Airway epithelial cell (primary cell): ENCODE measurements at places on chromosomes 6 and 20. TPM values are rescaled to one million over a fixed set of nuclear protein-coding genes. Genes with fewer than 3 reads are reported as not detected.

Gene RAET1G
- total RNA-seq, result 30.8 and 34.7 TPM in 2 replicates

Gene MYB
- 1.6 and 3.9 TPM in 2 replicates for total RNA-seq

Gene SNHG17
- 25.0 and 30.8 TPM in 2 replicates for total RNA-seq

Gene SEL1L2
- not detected in 2 replicates for total RNA-seq

Gene C6orf89
- 20.9 and 22.9 TPM in 2 replicates for total RNA-seq

Gene MACROD2
- 0.92 TPM in 1 of 2 replicates, not detected in the other for total RNA-seq

Gene GMDS
- total RNA-seq, result 24.7 and 31.0 TPM in 2 replicates

Gene SGK2
- total RNA-seq, result not detected in 2 replicates

Gene CST4
- total RNA-seq, result not detected in 2 replicates

Gene DYNLT1
- total RNA-seq, result 142 and 149 TPM in 2 replicates

Gene MAPK13
- 80.4 and 102 TPM in 2 replicates for total RNA-seq

Gene EYS
- total RNA-seq, result 0.28 and 0.37 TPM in 2 replicates

Gene USP49
- total RNA-seq, result 0.28 and 1.3 TPM in 2 replicates

Gene TSBP1
- total RNA-seq, result not detected in 2 replicates

Gene LPIN3
- 6.2 and 11.7 TPM in 2 replicates for total RNA-seq

Gene ARMC12
- not detected in 2 replicates for total RNA-seq

Gene CPXM1
- not detected in 2 replicates for total RNA-seq

Gene OR2J2
- total RNA-seq, result not detected in 2 replicates

Gene CDK19
- 2.9 and 5.4 TPM in 2 replicates for total RNA-seq

Gene EIF6
- 222 and 278 TPM in 2 replicates for total RNA-seq

Gene HLA-DRB1
- 0.14 TPM in 1 of 2 replicates, not detected in the other for total RNA-seq

Gene NMBR
- 0.14 TPM in 1 of 2 replicates, not detected in the other for total RNA-seq

Gene SLA2
- total RNA-seq, result not detected in 2 replicates

Gene PTPRT
- not detected in 2 replicates for total RNA-seq

Gene TCP11
- total RNA-seq, result not detected in 2 replicates

Gene BPI
- not detected in 2 replicates for total RNA-seq

Gene BPIFA1
- 0.35 and 0.42 TPM in 2 replicates for total RNA-seq

Gene BEND6
- total RNA-seq, result 0.23 and 0.28 TPM in 2 replicates

Gene ENPP5
- total RNA-seq, result 0.74 and 0.92 TPM in 2 replicates

Gene HAO1
- total RNA-seq, result not detected in 2 replicates

Gene CENPW
- 22.8 and 30.6 TPM in 2 replicates for total RNA-seq

Gene SNTA1
- total RNA-seq, result 5.2 and 5.6 TPM in 2 replicates

Gene COL21A1
- 0.28 and 0.42 TPM in 2 replicates for total RNA-seq

Gene VGLL2
- not detected in 2 replicates for total RNA-seq

Gene MEI4
- total RNA-seq, result not detected in 2 replicates

Gene CARMIL1
- 10.7 and 17.6 TPM in 2 replicates for total RNA-seq

Gene TEAD3
- 13.4 and 22.1 TPM in 2 replicates for total RNA-seq

Gene TRERF1
- total RNA-seq, result 5.0 and 9.5 TPM in 2 replicates

Gene CTAGE9
- not detected in 2 replicates for total RNA-seq
